ENCODE measurements at places on chromosomes 11 and 22.

DNA sequence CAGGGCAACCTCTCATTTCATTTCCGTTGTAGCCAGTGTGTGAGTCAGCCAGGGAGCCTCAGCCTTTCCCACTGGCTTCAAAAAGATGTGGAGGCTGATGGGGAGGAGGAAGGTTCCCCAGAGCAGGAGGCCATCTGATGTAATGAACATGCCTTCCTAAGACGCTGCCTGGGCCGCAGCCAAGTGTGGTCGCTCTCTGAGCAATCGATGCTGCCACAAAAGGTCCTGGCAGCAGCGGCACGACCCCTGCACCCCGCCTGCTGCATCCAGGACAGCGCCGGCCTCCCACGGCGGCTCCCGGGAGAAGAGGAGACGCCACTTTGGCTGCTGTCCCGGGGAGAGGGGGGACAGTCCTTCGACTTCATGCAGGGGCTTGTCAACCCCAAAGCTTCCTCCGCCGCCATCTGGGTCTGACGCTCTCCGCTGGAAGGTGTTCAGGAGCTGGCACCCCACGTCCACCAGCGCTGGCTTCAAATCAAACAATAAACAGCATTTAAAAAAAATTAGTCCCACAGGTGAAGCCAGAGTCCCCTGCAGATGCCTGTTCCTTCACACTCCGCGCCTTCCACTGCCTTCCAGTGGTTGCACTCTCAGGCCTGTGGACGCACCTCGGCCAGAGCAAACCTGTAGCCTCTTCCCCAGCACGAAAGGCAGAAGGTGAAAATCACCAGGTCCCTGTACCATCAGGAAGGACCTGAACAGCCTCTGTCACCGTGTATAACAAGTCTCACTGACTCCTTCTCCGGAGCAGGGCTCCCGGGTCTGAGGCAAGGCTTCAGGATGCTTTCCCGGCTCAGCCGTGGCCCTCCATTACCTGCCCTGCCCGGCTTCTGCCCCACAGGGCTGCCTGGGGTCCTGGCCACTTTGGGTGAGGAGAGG is 930.7 kb downstream of the BRD1 start:
- no peak for DNase-seq

- DNase-seq, result no peak
Measured at GRCh38 chr11:95269036-95269819, 38.2 kb upstream of the SESN3 start.

DNA sequence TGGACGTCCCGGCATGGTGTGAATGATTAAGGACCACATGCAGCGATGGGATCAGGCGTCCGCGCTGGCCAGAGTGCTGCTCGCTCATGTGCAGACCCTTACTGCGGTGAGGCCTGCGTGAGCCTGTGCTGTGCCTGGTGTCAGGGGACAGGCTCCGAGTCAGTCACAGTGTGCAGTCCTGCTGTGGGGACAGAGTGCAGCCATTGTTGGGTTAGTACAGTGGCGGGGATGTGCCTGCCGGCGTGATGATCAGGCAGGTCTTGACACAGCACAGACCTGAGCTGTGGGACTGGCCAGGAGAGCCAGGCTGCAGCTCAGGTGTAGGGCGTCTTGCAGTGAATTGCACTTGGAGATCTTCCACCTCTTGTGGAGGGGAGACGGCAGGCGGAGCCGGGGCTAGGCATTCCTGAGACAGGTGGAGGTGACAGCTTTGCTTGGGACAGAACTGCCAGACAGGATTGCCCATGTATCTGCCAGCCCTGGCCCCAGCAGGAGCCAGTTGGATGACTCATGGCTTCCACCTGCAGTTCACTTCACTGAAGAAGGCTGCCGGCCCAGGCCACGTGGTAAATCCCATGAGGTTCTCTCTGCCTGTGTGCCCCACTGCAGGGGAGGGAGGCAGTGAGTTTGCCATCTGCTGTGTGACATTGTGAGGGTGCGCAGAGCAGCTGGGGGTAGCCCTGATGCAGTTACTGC is 17.3 kb downstream of the TRMU start:
- DNase-seq, result no peak

GRCh38 chr11:61960532-61960931 is 6.9 kb downstream of the FTH1 start:
- DNase-seq, result no peak

DNA sequence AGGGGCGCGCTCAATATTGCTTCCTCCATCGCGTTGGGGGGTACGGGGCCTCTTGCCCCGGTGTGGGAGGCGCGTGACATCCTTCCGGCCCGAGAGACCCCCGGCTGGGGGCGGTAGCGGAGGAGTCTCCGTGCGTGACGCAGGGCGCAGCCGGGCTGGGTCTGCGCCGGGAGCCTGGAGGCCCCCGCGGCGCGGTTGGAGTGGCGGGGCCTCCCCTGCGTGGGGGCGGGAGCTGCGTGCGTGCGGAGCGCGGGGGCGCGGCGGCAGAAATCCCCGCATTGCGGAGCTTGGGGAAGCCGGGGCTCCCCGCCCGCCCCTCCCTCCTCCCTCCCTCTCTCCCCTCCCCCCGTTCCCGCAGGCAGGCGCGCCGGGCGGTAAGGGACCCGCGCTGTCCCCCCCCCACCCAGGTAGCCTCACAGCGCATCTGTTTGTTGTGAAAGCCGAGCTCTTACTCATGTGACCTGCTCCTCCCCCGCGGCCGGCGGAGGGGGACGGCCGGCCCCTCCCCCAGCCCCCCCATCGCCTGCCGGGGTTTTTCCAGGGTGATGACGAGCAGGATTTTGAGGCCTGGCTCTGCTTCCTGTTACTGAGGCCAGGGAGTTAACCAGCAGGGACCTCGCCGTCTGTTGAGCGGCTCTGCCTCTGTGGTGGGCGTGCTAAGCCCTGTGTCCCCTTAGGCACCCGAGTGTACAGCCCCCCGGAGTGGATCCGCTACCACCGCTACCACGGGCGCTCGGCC is 1.6 kb downstream of the PIM3 start:
- peak; percentile 63 for DNase-seq

GRCh38 chr11:12673601-12673923 is 659 bp upstream of the TEAD1 start:
- no peak for DNase-seq

DNA sequence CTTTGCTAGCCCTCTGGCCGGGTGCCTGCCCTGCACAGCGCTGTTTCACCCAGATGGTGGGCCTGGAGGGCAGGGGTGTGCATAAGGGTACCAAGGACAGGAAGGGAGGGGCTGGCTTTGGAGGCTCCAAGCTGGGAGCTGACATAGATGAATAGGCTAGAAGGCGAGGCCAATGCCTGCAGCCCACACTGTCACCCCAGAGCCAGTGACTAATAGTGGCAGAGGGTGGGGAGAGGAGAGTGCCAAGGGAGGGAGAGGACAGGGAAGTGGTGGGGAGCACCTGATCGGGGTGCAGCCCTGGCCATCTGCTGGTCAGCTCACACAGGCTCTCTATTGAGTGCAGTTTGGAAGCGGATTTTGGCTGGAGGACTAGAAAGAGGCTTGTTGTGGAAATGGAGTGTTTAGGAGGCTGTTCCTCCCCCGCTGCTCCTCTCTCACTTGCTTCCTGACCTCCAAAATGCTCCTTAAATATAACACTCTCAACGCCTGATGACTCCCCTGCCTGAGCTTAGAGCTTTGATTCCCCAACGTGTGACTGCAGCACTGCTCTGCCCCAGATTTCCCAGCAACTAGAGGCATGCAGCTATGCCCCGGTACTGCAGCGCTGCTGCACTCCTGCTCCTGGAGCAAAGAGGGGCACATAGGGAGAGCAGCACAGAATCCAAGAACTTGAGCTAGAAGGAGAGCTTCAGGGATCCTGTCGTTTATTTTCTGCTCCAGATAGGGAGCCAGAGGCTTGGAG is 89.2 kb downstream of the GRAMD1B start:
- no peak for DNase-seq

GRCh38 chr11:25741886-25742285 is 590.0 kb upstream of the ANO3 start:
- no peak for DNase-seq

DNA sequence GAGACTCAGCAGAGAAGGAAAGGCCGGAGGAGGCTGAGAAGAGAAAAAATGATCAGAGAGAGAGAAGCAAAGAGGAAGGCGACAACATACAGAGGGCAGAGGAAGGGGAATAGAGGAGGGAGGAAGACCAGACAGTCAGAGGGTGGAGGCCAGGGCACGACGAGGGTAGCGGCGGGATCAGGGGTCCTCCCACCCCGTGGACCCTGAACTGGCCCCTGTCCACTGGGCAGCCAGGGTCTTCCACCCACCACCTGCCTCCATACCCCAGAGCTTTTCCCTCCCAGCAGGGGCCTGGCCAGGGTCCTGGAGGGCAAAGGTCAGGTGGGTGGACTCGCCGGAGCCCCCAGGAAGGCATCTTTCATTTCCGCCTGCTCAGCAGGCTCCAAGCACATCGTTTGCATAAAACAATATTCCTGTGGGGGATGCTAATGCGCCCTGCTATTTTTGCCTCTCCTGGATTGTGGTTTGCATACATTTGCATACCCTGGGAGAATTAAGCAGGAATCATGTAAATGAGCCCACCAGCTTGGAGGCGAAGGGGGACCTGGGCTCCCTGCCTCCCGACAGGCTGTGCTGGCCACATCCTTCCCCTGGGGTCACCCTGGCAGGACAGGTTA is 394.1 kb downstream of the MN1 start:
- no peak for DNase-seq

DNA sequence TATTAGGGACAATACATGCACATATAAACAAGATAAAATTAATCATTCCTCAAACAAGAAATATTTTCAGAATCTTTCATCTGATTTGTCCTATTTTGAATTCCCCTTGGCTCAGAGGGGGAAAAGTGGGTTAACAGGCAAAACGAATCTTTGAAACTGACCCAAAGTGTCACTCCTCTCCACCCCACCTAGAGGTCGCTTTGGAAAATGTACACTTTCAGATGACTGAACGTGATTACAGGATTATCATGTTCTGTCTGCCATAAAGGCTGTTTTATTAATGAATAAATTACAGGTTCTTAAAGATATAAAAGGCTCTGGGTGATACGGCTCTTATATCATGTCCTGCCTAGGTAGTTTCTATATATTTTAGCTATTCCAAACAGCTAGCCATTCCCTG is 1735.0 kb downstream of the LRRC4C start:
- no peak for DNase-seq

GRCh38 chr22:25085930-25086901 is 113.4 kb upstream of the CRYBB3 start:
- no peak for DNase-seq

All from Caco-2 (cell line).